Aorta (tissue), 5 donors: ENCODE measurements at places on chromosomes 6 and 20. TPM values are rescaled to one million over a fixed set of nuclear protein-coding genes. Genes with fewer than 3 reads are reported as not detected.

The DPPA5 gene
- total RNA-seq: not detected

The C6orf141 gene
- 1.6 TPM for total RNA-seq

DNA sequence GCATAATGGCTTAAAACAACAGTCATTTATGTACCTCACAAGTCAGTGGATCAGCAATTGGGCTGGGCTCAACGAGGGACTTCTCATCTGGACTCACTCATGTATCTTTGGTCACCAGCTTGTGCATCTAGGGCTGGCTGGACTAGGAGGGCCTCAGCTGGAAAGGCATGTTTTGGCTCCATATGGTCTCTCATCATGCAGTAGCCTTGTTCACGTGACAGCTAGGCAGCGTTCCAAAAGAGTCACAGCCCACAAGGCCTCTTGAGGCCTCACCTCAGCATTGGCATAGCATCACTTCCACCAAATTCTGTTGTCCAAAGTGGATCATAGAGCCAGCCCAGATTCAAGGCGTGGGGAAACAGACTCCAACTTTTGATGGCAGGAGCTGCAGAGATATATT is 110.1 kb downstream of the MAFB start:
- DNase-seq: no peak

GRCh38 chr6:39516471-39516870 is 194.0 kb upstream of the KCNK16 start:
- DNase-seq: no peak

The KHDC1 gene
- 2.8 TPM for total RNA-seq

DNA sequence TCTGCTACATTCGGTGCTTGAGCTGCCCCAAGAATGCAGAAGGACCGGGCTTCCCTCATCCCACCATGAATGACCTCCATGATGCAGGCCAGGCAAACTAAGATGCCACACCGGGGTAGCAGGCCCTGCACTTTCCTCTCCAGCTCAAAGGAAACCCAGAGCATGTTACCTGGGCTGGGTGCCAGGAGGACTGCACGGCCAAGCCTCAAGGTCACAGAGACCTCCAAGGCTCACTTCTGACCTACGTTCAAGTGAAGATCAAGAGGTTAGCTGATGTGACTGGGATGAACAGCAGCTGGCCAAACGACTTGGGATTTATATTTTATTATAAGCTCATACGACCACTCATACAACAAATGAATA is 501.8 kb downstream of the CD83 start:
- DNase-seq: no peak

The C6orf58 gene
- total RNA-seq: not detected

- DNase-seq: no peak
Observed at GRCh38 chr6:89138173-89138572, 7.7 kb upstream of the PM20D2 start.

DNA sequence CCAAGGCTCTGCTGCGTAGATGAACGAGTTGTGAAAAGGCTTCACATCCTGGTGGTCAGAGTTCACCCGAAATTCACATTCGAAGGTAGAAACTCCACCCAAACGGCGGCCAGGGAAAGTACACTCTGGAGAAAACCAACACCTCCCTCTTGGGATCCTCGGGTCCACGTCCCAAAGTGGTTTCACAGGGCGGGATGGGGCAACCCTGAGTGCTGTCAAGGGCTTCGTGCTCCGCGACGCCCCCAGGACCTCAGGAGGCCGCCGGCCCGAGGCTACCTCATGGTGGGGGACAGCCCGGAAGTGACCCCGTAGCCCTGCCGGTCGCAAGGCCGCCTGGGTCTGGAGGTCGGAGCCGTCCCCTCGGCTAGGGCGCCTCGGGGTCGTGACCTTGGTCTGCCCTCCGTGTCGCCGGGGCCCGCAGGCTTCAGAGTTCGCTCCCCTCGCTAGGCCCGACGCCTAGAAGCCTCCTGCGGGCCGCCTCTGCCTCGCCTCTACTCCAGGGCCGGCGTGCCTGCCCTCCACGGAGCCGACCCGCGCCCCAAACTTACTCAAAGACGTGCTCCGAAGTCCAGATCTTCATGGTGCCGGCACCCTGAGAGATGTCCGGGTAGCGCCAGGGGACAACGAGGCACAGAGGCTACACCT is at the start of gene PRELID3B:
TSS of gene PRELID3B (minus strand) at position 636 of the 645 bp plus-strand sequence. CDS start at position 580, 56 bp downstream.
- DNase-seq: no peak

The BHLHE23 gene
- not detected for total RNA-seq

The SNAP91 gene
- total RNA-seq: 2.1 TPM

DNA sequence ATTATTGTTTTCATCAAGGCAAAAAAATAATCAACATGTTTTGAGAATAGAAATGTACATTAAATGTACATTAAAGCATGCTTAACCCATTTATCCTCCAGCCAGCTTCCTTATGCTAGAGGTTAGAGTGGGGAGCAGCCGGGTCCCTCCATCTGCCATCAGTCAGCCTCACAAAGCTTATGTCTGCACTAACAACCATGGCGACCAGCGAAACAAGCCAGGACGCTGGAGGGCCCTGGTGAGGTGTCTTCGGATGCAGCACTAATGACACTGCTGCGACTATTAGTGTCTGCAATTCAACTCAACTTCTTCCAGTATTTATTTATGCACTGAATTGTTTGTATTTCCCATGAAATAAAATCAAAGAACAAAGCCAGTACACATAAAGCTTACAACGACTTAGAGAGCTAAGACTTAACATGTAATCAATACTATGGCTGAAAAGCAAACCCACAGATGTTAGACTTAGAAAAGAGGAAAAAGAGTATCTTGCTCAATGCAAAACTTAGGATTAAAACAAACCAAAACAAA is 6.8 kb downstream of the CLDN20 start:
- DNase-seq: no peak

The CGA gene
- not detected for total RNA-seq
